ENCODE measurements at places on chromosomes 2 and 18.
A peak's percentile ranks its signal among the peaks of the same experiment; 100 is the strongest.

DNA sequence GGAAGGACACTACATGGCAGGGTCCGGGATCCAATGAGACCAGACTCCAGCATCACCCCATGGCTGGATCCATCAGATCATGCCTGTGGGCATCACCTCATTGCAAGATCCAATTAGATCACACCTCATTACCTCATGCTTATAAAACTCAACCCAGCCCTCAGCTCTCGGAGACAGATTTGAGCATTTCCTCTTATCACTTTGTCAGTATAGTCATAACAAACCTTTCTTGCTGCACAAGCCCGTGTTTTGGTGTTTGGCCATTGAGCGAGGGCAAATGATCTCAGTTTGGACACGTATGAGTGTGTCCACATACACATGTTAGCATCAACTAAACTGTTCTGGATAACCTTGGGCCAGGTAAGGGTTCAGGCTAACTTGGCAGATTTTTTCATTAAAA lies 58.8 kb downstream of the CCDC195 start:
- DNase-seq: no peak

DNA sequence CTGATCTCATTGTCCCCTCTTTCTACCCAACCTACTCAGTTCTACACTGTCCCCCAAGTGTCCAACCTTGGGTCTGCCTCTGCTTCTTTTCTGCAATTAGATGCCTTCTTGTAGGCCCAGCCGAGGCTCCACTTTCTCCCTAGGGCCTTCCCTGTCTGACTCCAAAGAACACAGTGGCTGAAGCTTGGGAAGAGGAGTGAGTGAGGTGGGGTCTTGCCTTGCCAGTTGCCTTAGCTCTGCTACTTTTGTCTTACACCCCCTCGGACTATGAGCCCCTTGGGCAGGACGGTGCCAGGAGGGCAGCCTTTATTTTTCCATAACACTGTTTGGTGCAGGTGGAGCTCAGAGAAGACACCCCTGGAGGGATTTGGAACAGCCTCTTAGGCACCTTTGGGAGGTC lies 345.1 kb downstream of the CYP26B1 start:
- no peak for DNase-seq

DNA sequence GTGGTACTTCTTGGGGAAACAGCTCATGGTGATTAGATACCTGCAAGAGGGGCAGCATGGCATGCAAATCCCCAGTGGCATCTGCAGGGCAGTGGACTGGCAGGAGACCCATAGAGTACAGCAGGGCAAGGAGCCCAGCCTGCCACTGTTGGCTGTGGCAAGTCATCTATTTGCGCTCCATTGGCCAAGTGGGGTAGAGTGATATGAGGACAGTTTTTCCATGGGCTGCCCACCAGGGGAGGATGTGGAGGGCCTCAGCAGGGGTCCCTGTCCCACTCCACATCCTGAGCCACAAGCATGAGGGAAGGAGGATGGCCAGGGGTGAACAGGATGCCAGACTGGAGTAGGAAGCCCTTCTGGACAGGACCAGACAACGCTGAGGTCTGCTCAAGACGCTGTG lies 50.9 kb upstream of the OTOF start:
- DNase-seq: no peak

DNA sequence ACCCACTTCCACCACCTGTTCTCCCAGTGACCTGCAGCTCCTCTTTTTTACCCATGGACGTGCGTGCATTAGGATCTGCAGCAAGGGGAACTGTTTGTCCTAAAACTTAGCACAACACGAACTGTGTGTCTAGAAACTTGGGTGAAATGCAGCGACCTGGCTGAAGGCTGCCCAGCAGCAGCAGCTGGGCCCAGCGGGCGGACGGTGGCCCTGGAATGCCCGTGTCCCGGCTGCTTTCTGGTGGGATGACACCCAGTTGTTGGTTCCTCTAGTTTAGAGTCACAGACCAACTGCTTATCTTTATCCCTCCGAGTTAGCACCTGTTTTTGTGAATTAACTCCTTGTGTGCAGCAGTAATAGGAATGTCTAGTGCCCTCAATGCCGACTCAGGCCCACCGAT lies 61.9 kb upstream of the PXDN start:
- no peak for DNase-seq

DNA sequence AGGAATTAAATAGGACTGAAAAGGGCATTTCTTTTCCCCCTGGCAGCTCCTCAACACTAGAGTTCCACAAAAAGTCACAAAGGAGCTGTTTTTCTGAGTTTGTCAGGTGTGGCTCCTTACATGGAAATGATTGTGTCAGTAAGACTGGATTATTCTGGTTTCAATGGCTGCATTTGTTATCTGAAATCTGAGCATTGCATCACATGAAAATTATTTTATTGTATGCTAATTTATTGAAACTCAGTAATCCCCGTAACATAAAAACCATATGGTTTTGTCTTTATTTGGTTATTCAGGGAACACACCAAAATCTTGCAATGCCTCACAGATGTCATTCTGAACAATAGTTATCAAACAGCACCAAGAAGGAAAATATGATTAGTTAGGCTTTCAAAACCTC lies 439.7 kb upstream of the TNP1 start:
- no peak for DNase-seq

- no peak for DNase-seq
Measured at GRCh38 chr18:10055125-10055750, 141.4 kb downstream of the VAPA start.

GRCh38 chr18:47883771-47884413 lies 46.6 kb downstream of the SMAD2 start:
- no peak for DNase-seq

DNA sequence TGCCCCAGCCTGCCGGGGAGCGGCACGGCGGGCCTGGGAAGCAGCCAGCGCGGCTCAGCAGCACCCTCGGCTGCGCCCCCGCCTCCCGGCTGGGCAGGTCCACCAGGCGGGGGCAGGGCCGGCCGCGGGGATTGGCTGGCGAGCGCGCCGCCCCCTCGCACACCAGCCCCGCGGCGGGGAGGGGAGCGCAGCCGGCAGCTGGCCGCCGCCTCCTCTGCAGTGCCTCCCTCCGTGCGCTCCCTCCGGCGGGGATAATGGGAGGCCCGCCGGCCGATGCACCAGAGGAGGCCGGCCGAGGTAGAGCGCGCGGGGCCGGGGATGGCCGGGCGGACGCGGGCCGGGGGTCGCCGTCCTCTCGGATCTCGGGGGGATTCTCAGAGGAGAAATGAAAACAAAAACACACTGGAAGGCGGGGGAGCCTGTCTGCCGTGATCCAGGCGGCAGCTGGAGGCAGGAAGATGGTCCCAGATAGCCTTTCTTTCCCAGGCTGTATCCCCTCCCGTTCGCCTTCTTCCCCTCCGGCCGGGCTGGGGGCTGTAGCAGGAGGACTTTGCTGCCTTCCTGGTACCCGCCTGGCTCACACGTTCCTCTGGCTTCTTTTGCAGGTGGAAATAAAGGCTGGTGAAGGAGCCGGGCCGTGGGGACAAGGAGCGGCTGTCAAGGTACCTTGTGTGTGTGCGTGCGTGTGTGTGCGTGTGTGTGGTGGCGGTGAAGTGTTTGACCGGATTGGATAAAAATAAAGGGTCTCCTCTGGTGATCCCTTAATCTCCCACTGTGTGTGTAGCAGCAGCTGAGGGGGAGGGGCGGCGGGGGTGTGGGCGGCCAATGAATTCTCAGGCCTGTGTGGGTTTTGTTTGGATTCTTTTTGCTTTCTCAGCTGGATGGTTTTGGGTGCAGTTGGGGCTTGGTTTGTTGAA lies 18.1 kb downstream of the TET3 start:
- DNase-seq: peak; percentile 68

DNA sequence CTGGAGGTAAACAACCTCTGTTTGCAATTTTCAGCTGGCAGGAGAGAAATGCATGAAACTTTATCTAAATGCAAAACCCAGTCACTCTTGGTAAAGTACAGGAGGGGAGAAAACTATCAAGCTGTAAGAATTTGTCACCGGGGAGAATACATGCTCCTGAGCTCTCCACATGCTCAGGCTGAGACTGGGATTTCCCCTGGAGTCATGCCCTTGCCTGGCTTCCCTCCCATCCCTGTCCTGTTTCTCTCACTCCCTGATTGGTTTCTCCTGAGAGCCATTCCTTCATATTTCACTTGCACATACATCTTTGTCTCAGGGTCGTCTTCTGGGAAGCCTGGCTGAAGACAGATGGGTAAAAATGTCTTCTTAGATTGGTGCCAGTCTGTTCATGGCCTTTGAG lies 52.9 kb upstream of the SPATS2L start:
- DNase-seq: no peak

- DNase-seq: no peak
Measured at GRCh38 chr2:158097481-158097880, 4.2 kb upstream of the UPP2 start.
